ENCODE measurements at places on chromosomes 1 and 21.

DNA sequence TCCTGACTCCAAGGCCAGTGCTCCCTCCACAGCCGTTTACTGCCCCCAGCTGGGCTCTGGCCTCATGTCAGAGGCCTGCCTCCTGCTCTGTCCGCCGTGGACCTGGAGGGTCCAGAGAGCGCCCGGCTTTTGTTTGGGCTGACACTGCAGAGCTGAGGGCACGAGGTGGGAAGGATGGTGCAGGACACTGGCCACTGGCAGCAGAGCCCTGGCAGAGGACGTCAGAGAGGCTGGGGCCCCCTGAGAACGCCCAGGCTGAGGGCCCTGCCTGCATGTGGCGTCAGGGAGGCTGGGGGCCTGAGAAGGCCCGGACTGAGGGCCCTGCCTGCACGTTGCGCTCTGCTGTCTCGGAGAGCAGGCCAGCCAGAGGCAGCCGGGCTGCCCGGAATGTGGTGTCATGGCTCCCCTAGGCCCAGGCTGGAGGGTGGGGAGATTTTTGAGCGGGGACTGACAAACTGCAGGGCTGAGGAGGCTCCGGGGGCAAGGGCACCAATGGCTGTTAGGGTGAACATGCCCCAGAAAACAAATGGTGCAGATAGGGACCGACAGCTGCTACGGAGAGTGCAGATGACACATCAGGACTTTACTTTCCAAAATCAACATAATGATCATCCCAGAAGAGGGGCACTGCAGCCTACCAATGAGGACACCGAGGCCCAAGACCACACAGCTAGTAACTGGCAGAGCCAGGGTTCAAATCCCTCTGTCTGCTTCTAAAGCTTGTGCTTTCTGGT lies 31.7 kb downstream of the SLC66A1 start:
- DNase-seq: no peak

GRCh38 chr21:38986806-38987632 lies 181.3 kb downstream of the ETS2 start:
- no peak for DNase-seq

DNA sequence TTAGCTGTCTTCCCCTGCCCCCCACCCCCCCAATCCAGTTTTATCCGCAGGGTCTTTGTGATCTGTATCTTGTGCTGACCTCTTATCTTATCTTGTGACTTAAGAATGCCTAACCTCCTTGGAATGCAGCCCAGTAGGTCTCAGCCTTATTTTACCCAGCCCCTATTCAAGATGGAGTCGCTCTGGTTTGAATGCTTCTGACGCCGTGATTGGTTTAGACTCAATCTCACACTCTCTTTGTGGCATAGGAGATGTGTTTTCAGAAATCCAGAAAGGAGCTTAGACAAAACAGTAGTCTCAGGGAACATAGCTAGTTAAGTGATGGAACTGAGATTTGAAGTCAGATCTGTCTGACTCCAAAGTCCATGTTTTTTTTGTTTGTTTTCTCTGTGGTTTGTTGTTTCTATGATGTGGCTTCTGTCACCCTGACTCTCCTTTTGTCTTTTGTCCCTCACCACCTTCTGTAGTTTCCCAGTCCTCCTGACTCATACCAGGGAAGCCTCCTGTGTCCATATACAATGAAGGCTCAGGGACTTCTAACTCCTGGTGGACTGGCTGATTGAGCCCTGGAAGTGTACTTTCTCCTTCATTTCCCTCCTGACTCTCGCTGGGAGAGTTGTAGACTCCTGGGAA lies 18.1 kb upstream of the USP24 start:
- DNase-seq: no peak

- no peak for DNase-seq
These were observed 36.1 kb upstream of the SLC25A33 start for GRCh38 chr1:9503001-9503675.

- no peak for DNase-seq
These were observed 370.8 kb downstream of the AMY1C start for GRCh38 chr1:104120525-104120924.

DNA sequence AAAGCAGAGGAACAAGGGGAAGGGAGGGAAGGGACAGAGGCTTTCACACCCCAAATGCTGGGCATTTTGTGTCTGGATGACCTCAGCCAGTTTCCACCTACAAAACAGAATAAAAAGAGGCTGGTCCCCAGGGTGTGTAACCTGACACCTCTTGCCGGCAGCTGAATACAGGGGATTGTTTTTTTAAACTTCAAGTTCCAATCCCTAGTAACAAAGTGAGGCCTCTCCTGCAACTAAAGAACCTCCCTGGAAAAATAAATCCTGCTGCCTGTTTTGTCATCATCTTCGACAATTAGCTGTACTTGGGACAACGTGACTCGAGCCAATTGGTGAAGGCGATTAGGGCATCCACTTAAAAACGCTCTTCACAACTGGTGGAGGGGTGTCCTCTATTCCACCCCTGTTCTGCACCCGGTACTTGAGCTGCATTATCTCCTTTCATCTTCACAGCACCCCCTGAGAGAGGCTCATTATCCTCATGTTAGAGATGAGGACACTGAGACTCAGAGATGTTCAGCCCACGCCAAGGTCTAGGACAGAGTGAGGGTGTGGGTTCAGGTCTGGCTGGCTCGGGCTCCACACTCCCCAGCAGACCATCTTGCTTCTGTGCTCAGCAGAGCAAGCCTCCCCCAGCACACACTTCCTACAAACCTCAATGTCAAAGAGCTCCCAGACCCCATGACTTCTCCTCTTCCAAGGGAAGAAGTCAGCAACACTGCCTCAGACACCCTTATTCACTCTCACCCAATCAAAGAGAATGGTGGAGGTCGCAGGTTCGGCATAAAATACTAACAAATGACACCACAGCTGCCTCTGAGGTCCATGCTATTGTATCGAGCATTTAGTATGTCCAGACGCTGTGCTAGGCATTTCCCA lies 15.2 kb downstream of the ITPKB start:
- peak; percentile 69 for DNase-seq

DNA sequence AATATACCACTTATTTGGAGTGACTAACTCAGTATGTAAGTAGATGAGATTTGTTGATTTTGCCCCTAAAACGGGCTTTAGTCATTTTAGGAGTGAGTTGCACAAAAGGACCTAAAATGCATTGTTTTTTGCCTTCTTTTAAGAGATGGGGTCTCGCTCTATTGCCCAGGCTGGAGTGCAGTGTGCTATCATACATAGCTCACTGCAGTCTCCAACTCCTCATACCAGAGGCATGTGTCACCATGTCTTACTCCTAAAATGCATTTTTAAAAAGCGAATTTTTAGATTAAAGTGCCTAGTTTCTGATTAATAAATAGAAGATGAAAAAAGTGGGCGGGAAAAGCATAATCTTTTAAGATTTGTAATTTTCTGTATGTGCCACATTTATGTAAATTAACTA lies 11.5 kb upstream of the NEXN start:
- DNase-seq: no peak

- DNase-seq: no peak
These were observed 33.6 kb upstream of the FHAD1 start for GRCh38 chr1:15213341-15213821.

DNA sequence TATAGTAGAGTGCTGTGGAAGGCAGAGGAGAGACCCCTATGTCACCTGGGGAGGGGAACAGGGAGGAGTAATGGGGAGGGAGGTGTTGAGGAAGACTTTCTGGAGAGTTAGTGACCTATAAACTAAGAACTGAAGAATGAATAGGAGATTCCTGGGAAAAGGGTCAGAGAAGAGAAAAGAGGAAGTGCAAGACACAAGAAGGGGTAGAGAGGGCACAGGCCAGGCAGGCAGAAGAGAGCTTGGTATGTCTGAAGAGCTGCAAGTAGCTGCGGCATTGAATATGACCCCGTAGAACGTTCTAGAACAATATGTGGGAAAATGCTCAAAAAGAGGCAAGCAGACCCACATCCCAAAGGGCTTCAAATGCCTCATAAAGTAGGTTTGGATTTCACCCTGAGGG lies 361.2 kb downstream of the PRDM2 start:
- DNase-seq: no peak

- DNase-seq: no peak
These were observed 1.6 kb upstream of the METTL18 start for GRCh38 chr1:169796274-169796810.

GRCh38 chr1:162293073-162293692 lies 83.5 kb downstream of the SPATA46 start:
- DNase-seq: no peak

DNA sequence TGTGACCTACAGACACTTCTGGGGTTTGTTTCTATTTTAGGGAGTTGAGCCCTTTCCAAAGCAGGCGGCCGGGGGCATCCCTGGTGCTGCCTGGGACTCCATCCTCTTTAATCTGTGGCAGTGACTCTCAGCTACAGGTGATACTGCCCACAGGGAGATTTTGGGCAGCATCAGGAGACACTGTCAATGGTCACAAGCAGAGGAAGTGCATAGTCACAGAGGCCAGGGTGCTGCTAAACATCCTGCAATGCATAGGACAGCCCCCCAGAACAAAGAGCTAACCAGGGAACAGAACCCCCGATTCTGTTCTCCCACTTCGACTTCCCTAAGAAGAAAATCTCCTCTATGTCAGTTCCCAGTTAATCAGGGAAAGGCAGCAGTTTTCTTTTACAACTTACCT lies 66.2 kb downstream of the TEX35 start:
- DNase-seq: no peak

GRCh38 chr21:17334484-17334883 lies 178.4 kb upstream of the CXADR start:
- DNase-seq: no peak

DNA sequence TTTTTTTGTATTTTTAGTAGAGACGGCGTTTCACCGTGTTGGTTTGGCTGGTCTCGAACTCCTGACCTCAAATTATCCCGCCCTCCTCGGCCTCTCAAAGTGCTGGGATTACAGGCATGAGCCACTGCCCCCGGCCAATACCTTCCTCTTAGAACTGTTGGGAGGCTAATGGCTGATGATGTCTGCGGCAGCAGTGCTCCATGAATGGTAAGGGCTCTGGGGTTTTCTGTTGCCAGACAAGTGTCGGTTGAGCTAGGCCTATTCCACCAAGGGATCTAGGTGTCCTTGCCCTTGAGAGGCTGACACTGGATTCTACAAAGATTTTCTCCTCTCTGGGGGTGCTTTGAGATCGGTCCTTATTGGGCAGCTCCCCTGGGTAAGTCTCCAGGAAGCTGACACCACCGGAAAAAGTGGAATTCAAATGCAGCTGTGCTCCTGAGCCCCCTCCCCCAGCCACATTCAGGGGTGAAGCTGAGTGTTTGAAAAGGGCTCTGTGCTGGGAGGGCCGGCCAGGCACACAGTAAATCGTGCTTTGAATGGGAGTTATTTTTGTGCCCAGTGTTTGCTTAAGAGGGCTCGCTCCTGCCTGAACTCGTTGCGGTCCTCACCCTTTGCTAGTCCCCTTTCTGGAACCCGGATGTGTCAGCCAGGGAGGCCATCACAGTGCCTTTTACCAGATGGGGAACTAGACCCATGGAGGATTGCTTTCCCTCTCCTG lies 5.2 kb downstream of the SOX13 start:
- peak; percentile 96 for DNase-seq

- DNase-seq: no peak
These were observed 94.1 kb downstream of the COL24A1 start for GRCh38 chr1:86062453-86062852.

DNA sequence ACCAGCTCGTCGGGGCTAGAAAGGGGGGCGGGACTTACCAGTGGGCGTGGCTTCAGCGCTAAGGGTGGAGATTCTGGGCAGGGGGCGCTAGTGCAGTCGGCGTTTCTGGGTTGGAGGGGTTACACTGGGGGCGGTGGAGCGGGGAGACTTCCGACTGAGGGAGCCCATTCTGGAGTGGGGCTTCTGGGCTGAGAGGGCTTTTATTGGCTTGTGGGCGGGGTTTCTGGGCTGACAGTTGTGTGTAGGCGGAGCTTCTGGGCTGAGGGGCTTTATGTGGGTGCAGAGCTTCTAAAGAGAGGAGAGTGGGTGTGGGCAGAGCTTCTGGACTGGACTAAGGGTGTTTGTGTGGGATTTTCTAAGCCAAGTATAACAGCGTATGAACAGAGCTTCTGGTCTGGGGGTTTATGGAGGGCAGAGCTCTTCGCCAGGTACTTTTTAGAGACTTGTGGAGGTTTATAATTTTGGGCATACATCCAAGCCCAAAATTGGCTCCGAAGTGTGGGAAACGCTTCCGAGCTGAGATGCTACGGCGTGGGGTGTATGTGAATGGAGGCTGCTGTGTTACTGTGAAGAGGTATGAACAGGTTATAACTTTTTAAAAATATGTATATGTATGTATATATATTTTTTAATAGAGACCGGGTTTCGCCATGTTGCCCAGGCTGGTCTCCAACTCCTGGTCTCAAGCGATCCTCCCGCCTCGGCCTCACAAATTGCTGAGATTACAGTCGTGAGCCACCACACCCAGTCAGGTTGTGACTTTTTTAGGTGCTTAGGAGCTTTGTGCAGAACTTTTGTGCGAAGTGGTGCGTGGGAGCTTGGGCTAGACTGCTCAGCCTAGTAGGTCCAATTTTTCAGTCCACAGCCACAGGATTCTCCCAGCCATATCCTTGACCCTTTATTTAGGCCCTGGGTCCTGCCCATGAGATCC lies 825 bp downstream of the TMEM39B start:
- DNase-seq: no peak

- DNase-seq: no peak
These were observed 2.6 kb downstream of the IVNS1ABP start for GRCh38 chr1:185314411-185314810.

- DNase-seq: no peak
These were observed 4.9 kb downstream of the VWA1 start for GRCh38 chr1:1440262-1441001.

- DNase-seq: no peak
These were observed 40.5 kb upstream of the KRTAP19-8 start for GRCh38 chr21:31078796-31079195.

GRCh38 chr1:15935056-15935950 lies 40.6 kb downstream of the ZBTB17 start:
- DNase-seq: no peak

GRCh38 chr1:32337855-32338636 lies 2.0 kb upstream of the MARCKSL1 start:
- DNase-seq: no peak

DNA sequence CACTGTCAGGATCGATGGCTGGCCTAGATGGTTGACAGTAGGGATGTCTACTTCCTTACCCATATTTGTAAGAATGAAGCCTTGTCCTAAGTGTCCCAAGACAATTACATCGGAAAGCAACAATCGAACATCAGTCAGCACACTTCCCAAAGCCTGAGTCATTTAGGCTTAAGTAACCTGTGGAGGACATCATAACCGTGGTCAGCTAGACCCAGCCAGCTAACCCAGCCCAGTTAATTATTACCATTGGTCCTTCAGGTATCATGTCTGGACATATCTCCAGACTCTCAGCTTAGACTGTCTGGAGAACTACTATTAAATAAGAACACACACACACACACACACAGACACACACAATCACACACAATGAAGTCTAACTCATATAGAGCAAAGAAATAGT lies 264.7 kb downstream of the TRABD2B start:
- no peak for DNase-seq

DNA sequence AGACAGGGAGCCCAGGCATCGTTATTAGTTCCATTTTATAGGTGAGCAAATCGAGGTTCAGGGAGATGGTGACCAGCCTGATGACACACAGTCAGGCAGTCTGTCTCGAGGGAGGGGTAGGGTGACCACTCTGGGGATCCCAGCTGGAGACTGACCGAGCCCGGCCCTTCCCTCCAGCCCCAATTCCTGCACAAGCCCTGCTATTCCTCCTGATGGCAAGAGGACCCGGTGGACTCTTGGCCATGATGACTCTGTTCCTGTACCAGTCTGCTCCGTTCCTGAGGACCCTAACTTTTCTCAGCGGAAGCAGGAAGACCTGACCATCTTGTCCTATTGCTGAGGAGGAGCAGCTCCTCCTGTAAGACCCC lies 391 bp downstream of the AGT start:
- no peak for DNase-seq
